IMR-90 (cell line): ENCODE measurements at places on chromosomes 4 and X. TPM values are rescaled to one million over a fixed set of nuclear protein-coding genes. Genes with fewer than 3 reads are reported as not detected.

GRCh38 chr4:55237839-55238238 is 108.2 kb upstream of the SRD5A3 start:
- no peaks in the 10 kb centered on the region for H3K4me1 ChIP-seq
- H3K27me3 ChIP-seq = no peaks in the 10 kb centered on the region
- H3K27ac ChIP-seq = no peak overlapping the region
- H3K4me3 ChIP-seq = no peak overlapping the region

- H3K36me3 ChIP-seq = no peaks in the 10 kb centered on the region
- no peak for DNase-seq
- no peaks in the 10 kb centered on the region for H3K27me3 ChIP-seq
- no peak overlapping the region for H3K27ac ChIP-seq
- H3K4me1 ChIP-seq = no peaks in the 10 kb centered on the region
Measured at GRCh38 chr4:165524532-165525190, 145.9 kb downstream of the CPE start.

- no peak overlapping the region for H3K27ac ChIP-seq
- H3K36me3 ChIP-seq = no peaks in the 10 kb centered on the region
- no peak overlapping the region for H3K4me3 ChIP-seq
- DNase-seq = no peak
Measured at GRCh38 chrX:3598709-3599108, 114.7 kb downstream of the PRKX start.

DNA sequence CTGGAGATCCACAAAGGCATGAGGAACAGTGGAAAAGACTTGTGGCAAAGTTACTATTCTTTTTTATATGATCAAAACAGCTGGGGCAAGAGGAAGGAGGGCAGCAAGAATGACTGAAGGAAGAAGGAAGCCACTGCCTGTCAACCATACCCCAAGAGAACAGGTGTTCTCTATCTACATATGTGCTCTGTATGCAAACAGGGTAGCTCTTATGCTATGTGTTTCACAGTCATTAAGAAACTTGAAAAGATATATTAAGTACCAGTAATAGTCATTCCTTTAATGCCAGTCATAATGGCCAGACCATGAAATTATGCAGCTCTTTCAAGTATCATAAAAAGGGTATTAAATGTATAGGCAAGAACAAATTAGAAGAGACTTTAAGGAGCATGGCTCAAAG is 363.9 kb downstream of the KLHL13 start:
- no peaks in the 10 kb centered on the region for H3K36me3 ChIP-seq
- no peak for DNase-seq
- no peak overlapping the region for H3K27ac ChIP-seq

GRCh38 chr4:162461952-162462351 is 298.2 kb upstream of the FSTL5 start:
- H3K4me3 ChIP-seq = no peak overlapping the region
- H3K27ac ChIP-seq = no peak overlapping the region
- H3K27me3 ChIP-seq = no peaks in the 10 kb centered on the region
- no peaks in the 10 kb centered on the region for H3K4me1 ChIP-seq
- no peak for DNase-seq

DNA sequence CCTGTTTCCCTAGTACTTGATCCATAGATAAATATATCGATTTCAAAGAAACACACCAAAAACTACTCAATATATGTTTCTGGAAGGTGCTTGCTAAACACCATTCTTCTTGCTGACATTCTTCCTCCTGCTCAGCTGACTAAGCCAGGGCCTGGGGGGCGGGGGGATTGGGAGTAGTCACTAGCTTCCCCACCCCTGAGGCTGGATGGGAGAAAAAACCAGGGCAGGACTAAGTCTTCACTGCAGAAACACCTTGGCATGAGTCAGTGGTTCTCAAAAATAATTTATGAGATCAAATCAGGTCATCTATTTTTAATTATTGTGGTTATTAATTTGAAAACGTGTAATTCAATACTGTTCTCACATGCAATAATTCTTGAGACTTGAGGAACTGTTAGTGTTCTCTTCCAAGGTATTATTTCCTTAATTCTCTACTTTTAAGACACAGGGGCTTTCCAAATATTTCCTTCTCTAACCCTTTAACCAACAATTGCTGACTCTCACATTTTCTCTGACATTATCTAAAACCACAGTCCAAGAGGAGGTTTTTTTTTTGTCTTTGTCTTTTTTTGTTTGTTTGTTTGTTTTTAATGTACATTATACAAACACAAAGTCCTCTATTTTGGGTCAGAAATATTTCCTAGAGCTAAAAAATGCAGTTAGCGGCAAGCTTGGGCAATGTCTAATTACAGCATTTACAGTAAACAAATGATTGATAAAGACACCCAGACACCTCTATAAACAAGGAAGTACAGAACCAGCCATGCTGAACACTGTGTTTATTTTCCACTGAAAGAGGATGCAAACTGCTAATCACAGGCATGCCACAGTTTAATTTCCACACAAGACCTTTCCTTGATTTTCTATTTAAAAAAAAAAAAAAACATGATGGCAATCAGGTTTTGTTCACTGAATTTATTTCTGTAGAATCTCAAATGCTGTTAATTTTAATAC is 120.3 kb upstream of the USP9X start:
- H3K4me1 ChIP-seq = no peaks in the 10 kb centered on the region; the same call in 1 of the 2 replicates
- H3K27me3 ChIP-seq = peaks cover under 1% of the 10 kb centered on the region; the same call in 1 of the 2 replicates
- no peak for DNase-seq
- H3K4me3 ChIP-seq = no peak overlapping the region
- no peak overlapping the region for H3K27ac ChIP-seq

GRCh38 chr4:101032541-101032940 is 314.8 kb downstream of the PPP3CA start:
- peaks cover 6% of the 10 kb centered on the region for H3K36me3 ChIP-seq
- H3K27ac ChIP-seq = no peak overlapping the region
- H3K4me3 ChIP-seq = no peak overlapping the region

DNA sequence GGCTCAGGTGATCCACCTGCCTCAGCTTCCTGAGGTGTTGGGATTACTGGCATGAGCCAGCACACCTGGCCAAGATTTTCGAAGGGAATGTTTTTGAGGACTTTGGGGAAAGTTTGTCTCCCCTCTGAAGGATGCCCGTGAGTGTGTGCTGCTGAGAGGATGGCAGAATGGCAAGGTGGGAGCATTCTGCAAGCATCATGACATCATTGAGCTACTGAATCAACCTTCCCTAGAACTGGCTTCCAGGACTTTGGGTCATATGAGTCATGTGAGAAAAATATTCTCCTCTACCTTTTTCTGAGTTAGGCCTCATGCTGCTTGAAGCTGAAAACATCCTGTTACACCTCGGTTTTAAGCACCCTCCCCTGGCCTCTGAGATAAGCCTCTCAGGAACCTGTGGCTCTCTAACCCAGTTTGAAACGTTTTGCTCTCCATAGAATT is 31.0 kb downstream of the TMEM131L start:
- no peaks in the 10 kb centered on the region for H3K36me3 ChIP-seq
- H3K27ac ChIP-seq = no peak overlapping the region
- H3K4me1 ChIP-seq = peaks cover 20% of the 10 kb centered on the region
- H3K4me3 ChIP-seq = no peak overlapping the region
- DNase-seq = peak; percentile 70
- no peaks in the 10 kb centered on the region for H3K27me3 ChIP-seq

GRCh38 chr4:106565727-106566126 is 197.1 kb upstream of the GIMD1 start:
- no peaks in the 10 kb centered on the region for H3K4me1 ChIP-seq
- H3K27ac ChIP-seq = no peak overlapping the region
- H3K27me3 ChIP-seq = no peaks in the 10 kb centered on the region
- H3K4me3 ChIP-seq = no peak overlapping the region

GRCh38 chr4:288891-289290 is 16.4 kb downstream of the ZNF732 start:
- no peaks in the 10 kb centered on the region for H3K27me3 ChIP-seq
- no peak for DNase-seq
- no peaks in the 10 kb centered on the region for H3K36me3 ChIP-seq
- H3K4me1 ChIP-seq = no peaks in the 10 kb centered on the region
- no peak overlapping the region for H3K4me3 ChIP-seq

DNA sequence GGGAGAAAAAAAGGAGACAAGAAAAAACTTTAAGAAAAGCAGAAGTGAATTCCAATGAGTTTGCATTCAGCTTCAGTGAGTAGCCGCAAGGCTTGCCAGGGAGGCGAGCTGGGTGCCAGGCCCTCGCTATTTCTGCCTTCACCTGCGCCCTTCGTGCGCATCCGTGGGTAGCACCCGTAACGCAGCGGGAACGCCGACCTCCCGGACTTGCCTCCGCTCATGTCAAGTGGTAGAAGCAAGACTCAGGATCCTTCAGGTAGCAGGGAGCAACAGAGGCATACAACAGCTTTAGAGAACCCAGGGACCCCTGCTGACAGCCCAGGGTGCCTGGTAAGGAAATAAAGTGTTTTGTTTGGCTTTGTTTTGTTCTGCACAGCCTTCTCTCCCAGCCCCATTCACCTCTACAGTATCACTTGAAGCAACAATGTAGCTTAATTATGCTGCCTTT is 140.0 kb upstream of the BCOR start:
- no peak overlapping the region for H3K4me3 ChIP-seq
- H3K36me3 ChIP-seq = no peaks in the 10 kb centered on the region
- no peaks in the 10 kb centered on the region for H3K4me1 ChIP-seq
- no peak overlapping the region for H3K27ac ChIP-seq

GRCh38 chr4:87071401-87071800 is 136.6 kb downstream of the AFF1 start:
- no peak overlapping the region for H3K4me3 ChIP-seq
- peaks cover 3% of the 10 kb centered on the region for H3K4me1 ChIP-seq
- no peak overlapping the region for H3K27ac ChIP-seq
- H3K27me3 ChIP-seq = no peaks in the 10 kb centered on the region
- DNase-seq = no peak

- no peak overlapping the region for H3K27ac ChIP-seq
- DNase-seq = no peak
- H3K36me3 ChIP-seq = no peaks in the 10 kb centered on the region
- H3K4me3 ChIP-seq = no peak overlapping the region
- no peaks in the 10 kb centered on the region for H3K4me1 ChIP-seq
Measured at GRCh38 chrX:57172544-57172943, 35.3 kb upstream of the SPIN2A start.

- no peak overlapping the region for H3K27ac ChIP-seq
- DNase-seq = no peak
- no peaks in the 10 kb centered on the region for H3K27me3 ChIP-seq
- H3K4me1 ChIP-seq = no peaks in the 10 kb centered on the region
Measured at GRCh38 chr4:31647786-31648185, 927.6 kb downstream of the PCDH7 start.

DNA sequence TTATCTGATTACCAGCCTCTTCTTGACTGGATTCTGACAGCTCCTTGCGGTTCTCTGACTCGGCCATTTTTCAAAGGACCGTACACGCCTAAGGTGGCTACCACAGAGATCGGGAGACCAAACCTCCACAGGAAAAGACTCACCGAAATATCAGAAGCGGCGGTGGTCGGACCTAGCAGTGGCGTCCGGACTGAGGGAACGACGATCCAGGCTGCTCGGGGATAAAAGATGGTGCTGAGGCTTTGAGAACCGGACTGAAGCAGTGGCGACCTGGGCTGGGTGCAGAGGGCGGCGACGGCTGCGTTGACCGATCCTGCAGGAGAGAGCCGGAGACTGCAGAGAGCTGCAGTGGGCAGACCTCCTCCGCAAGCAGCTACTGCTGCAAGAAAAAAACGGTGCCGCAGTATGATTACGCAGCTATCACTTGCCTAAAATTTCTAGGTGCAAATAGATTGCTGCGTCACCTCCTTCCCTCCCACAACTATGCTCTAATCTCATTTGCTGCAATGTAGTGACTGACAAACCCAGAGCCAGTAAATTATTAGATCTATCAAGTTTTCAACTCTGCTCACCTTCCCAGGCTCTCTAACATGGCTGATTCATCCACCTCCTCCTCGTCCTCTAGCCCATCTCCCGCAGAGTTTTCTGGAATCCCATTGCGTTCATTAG is at the start of gene NAP1L2:
Gene NAP1L2, minus strand, starts transcription at position 426 of the 669 bp plus-strand sequence. Its CDS starts 359 bp downstream, at position 67.
- H3K4me3 ChIP-seq = peak within 1 kb of the TSS; percentile 19
- no peaks in the 10 kb centered on the region for H3K4me1 ChIP-seq
- no peak for DNase-seq
- H3K27me3 ChIP-seq = no peaks in the 10 kb centered on the region; the same call in 1 of the 2 replicates

DNA sequence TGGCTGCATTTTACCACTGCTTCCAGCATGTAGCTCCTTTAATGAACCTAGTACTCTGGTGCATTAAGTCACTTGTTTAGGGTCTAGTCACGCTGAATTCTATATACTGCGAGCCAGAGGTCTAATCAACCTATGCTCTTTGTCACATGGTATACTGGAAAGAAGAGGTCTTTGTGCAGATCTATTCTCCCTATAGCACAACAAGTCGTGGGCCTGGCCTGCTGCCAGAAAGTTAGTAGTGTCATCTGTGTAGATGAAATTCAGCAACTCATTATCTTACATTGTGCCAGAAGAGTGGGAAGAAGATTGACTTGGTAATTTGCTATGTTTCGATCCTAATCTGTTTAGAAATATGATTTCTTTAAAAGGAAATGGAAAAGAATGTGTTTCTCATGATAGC is 80.8 kb downstream of the AWAT2 start:
- DNase-seq = no peak
- H3K27ac ChIP-seq = no peak overlapping the region
- H3K4me1 ChIP-seq = no peaks in the 10 kb centered on the region
- no peaks in the 10 kb centered on the region for H3K36me3 ChIP-seq

- no peak for DNase-seq
- H3K27ac ChIP-seq = no peak overlapping the region
- H3K36me3 ChIP-seq = no peaks in the 10 kb centered on the region
- no peaks in the 10 kb centered on the region for H3K4me1 ChIP-seq
- H3K4me3 ChIP-seq = no peak overlapping the region
Measured at GRCh38 chr4:152011469-152011868, 250.7 kb upstream of the GATB start.

DNA sequence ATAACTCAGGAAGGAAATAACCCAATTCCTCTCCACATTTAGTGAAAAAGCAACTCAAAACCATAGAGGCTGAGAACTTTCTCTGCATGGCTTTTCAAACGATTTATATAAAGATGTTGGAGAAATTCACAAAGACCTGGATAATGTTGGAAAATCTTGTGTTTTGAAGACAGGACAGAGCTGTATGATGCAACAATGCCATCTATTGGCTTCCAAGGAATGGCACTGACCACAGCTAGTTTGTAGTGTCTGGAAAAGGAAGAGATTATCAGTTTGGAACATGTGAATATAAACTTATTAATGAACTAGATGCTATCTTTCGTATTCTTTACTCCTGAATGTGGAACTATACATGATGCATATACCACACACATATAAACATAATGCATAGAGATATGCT is 503.6 kb downstream of the IL1RAPL1 start:
- no peaks in the 10 kb centered on the region for H3K4me1 ChIP-seq
- H3K27ac ChIP-seq = no peak overlapping the region
- no peaks in the 10 kb centered on the region for H3K27me3 ChIP-seq
- DNase-seq = peak; percentile 29
- no peaks in the 10 kb centered on the region for H3K36me3 ChIP-seq

RNF212 gene
- under 0.01 TPM in 2 replicates for total RNA-seq

FAM241A gene
- total RNA-seq = under 0.01 and 0.28 TPM in 2 replicates

PGRMC1 gene
- 75.3 and 124 TPM in 2 replicates for total RNA-seq

ESX1 gene
- not detected in 2 replicates for total RNA-seq

CTAG1B gene
- total RNA-seq = not detected in 2 replicates

RTL5 gene
- 0.56 and 0.90 TPM in 2 replicates for total RNA-seq

C1QTNF7 gene
- total RNA-seq = 0.18 and 0.28 TPM in 2 replicates
